ENCODE measurements at places on chromosomes 11 and 22.
A peak's percentile ranks its signal among the peaks of the same experiment; 100 is the strongest.

GRCh38 chr11:123056835-123057491 lies 5.0 kb downstream of the HSPA8 start:
- DNase-seq, result no peak

- DNase-seq, result peak; percentile 21
Observed at GRCh38 chr11:11450744-11451362, 97.8 kb upstream of the CSNK2A3 start.

DNA sequence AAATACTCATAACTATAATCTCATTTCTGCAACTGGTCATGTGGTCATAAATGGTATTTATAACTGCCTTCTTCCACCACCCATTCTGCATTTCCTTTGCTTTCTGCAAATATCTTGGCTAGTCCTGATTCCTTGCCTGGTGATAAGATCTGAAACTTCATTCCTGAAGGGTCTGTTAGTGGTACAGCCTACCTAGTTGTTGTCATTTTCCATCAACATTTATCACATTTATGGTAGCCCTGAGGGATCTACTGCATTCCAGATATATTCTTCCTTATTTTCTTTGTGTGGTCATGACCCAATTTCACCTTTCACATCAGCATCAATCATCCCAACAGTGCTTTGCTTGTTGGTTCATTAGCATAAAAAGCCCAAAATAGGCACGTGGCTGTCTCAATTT lies 50.1 kb downstream of the DDX6 start:
- DNase-seq, result no peak

DNA sequence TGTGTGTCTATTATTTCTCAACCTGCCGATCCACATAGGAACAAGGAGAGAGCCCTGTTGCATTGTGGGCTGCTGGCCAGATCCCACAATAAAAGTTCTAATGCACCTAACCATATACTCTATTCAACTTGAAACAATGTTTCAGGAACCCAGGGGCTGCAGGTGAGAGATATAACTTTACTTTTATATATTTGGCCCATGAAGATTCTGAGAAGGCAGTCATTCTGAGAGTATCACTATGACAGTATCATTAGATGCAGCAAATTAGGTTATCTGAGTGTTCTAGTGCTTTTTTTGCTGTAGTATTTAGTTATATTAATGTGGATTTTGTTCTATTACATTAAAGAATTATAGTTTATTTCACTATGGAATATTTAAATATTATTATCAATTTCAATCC lies 655.1 kb upstream of the ARHGAP42 start:
- no peak for DNase-seq

- DNase-seq, result no peak
Observed at GRCh38 chr11:27672836-27673464, 27.3 kb downstream of the BDNF start.

- DNase-seq, result no peak
Observed at GRCh38 chr22:37708580-37709444, 12.0 kb downstream of the TRIOBP start.

- DNase-seq, result peak; percentile 58
Observed at GRCh38 chr22:37544955-37545702, 15.2 kb upstream of the CDC42EP1 start.

DNA sequence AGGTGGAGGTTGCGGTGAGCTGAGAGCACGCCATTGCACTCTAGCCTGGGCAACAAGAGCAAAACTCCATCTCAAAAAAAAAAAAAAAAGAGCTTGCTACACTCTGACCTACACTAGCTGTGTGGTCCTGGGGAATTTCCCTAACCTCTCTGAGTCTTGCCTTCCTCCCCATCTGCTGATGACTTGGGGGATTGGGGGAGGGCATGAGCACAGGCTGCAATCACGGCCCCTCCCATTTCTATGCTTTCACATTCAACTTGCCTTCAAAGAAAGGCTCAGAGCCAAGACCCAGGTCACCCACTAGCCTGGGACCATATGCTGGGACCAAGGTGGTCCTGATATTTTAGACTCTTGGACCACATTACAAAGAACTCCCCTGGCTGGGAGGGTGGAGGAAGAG lies 39.8 kb upstream of the TEF start:
- no peak for DNase-seq

DNA sequence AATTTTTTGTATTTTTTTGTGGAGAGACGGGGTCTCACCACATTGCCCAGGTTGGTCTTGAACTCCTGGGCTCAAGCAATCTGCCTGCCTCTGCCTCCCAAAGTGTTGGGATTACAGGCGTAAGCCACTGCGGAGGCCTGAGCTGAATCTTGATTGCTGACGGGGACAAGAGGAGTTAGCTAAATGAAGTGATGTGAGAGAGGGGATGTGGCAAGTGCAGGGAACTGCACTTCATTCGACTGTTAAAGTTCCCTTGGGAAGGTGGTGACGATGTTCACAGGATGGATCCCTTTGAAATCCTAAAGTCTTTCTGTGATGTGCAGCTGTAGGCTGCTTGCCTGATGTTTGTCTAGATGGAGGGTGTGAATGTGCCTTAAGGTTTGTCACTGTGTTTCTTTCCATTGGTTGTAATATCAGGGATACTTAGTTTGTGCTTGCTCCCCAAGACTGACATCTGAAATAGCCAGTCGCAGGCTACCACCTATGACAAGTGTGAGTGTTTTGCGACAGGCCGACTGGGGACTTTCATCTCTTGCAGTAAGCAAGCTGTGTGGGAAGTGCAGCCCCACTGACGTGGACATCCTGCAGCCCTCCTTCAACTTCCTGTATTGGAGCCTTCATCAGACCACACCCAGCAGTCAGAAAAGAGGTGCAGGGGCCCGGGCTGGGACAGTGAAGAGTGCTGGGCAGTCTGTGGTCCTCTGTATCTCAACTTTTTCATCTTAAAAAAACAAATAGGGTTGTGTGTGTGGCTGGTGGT lies 19.6 kb upstream of the CCDC134 start:
- DNase-seq, result no peak

DNA sequence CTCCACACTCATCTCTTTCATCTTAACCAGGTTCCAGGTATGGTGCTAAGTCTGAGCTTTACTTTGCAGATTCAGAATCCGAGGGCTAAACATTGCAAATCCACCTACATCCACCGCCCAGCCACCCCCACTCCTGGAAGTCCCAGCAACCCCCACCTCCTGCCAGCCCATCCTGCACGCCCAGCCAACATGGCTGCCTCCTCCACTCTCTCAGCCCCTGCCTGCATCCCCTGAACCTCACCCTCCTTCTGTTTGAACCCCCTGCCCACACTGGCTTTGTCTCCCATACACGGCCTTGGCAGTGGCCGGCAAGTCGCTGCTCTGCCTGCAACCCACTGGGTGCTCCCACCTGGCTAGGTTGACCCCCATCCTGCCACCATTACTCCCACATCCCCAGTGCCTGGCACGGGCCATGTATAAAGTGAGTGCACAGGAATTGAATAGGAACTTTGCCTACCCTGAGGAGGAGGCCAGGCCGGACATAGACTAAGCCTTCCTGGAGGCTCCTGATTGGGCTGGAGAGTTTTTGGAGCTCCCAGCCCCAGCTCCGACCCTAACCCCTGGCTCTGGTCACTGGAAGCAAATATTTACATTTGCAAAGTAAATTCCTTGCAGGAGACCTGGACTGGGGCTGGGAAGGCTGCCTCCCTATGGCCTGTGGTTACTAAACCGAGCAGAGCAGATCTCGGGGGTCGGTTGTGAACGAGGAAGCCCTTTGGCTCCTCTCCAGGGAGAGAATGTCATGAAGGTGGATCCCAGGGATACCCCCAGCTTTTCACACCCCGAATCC lies 14.4 kb downstream of the EMID1 start:
- no peak for DNase-seq

- DNase-seq, result no peak
Observed at GRCh38 chr22:21703684-21704316, 31.8 kb downstream of the YPEL1 start.

GRCh38 chr11:8838248-8838647 lies 72.7 kb upstream of the AKIP1 start:
- DNase-seq, result no peak

- DNase-seq, result no peak
Observed at GRCh38 chr11:117490911-117491310, 163.3 kb downstream of the CEP164 start.

DNA sequence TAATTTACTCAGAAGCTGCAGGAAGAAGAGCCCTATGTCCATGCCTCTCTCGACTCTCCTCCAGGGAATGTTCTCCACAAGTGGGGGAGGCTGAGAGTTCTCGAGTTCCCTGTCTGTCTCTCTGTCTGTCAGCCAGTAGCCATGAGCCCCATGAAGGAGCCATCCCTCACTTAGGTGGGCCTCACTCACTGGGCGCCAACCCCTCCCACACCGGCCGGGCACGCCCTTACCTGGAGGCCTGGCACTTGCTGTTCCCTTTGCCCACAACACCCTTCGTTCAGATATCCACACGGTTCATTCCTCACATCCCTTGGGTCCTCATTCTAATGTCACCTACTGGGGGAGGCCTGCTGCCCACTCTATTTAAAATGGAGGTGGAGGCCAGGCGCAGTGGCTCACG lies 14.2 kb upstream of the IL10RA start:
- no peak for DNase-seq

GRCh38 chr22:37943136-37943824 lies 10.1 kb downstream of the C22orf23 start:
- no peak for DNase-seq

DNA sequence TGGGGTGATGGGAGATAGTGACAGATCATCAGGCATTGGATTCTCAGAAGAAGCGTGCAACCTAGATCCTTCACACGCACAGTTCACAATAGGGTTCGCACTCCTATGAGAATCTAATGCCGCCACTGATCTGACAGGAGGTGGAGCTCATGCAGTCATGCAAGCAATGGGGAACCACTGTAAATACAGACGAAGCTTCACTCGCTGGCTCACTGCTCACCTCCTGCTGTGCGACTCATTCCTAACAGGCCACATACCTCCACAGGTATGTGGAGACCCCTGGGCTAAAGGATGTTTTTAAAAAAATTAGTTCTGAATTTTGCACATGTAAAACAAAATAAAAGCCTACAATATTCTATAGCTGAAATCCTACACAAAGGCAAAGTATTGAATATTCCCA lies 20.5 kb upstream of the TEAD1 start:
- no peak for DNase-seq

DNA sequence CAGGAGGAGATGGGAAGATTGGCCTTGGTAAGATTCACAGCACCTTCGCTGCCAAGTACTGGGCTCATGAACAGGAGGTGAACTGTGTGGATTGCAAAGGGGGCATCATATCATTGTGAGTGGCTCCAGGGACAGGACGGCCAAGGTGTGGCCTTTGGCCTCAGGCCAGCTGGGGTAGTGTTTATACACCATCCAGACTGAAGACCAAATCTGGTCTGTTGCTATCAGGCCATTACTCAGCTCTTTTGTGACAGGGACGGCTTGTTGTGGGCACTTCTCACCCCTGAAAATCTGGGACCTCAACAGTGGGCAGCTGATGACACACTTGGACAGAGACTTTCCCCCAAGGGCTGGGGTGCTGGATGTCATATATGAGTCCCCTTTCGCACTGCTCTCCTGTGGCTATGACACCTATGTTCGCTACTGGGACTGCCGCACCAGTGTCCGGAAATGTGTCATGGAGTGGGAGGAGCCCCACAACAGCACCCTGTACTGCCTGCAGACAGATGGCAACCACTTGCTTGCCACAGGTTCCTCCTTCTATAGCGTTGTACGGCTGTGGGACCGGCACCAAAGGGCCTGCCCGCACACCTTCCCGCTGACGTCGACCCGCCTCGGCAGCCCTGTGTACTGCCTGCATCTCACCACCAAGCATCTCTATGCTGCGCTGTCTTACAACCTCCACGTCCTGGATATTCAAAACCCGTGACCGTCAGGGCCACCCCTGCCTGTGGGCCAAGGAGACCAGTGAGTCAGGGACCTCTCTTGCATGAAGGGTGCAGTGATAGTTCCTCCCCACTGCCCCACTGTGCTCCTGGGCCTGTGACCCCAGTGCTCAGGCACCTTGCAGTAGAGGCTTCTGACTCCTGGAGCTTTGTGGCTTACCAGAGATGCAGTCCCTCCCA lies 83.6 kb downstream of the BCR start:
- no peak for DNase-seq

DNA sequence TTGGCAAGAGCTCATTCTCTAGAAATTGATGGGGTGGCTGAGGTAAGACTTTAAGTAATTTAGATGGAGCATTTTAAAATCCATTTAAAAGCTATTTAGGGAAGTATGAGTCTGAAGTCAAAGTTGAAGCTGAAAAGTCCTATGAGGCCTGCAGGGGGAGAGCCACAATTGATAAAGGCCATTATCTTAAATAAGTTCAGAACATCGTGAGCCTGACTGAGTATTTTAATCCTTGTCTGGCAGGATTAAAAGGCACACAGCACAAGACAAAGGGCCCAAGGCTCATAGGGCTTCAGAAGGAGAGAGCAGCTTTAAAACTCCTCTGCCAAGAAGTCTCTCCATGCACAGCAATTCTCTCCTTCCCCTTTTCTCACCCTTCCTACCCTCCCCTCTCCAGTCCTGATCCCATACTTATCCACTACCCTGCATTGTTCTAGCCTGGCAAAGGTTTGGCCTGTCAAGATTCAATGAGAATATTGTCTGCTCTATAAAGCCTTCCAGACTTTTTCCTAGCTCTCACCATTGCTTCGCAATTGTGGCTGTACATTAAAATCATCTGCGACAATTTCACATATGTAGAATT lies 1312.9 kb downstream of the FAM181B start:
- no peak for DNase-seq

DNA sequence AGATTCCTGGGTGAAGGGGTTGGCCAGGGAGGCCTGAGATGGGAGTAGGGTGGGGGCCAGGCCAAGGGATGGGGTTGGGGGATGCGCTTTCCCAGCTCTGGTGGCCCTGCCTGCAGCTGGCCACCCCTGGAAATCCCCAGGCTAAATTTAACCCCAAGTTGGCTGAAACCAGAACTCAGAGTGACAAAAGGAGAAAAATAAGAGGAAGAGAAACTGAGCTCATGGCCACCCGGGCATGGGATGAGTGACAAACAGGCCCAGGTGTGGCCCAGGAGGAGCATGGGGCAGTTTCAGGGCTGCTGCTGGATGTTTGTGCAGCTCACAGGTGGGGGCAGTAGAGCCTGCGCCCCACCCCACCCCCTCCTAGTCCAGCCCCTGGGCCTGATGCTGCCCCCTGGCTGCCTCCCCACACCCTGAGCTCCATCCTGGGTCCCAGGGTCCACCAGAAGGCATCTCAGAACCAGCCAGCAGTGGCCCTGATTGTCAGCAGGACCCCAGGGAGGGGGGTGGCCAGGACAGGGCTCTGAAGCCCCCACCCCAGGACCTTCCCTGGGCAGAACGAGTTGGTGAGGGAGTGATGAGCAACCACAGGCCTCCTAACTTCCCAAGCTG lies 48.0 kb downstream of the IGLL5 start:
- no peak for DNase-seq

DNA sequence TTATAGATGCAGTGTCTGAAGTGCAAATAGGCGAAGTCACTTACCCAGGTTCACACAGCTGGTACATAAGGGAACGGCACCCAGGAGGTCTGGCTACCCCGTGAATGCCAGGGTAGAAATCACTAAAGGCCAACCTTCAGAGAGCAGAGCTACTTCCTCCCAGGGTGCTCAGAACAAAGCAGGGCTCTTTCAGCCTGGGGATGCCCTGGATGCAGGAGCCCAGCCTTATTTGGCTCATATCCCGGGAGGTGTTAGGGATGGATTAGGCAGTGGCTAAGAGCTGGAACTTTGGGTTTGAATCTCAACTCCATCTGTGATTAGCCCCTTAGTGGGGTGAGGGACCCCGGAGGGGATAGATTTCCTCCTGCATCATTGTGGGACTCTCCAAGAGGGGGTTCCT lies 33.1 kb upstream of the ASPHD2 start:
- no peak for DNase-seq

- DNase-seq, result no peak
Observed at GRCh38 chr11:128607819-128608218, 20.5 kb upstream of the ETS1 start.

- DNase-seq, result no peak
Observed at GRCh38 chr22:49637255-49637760, 190.4 kb downstream of the BRD1 start.

GRCh38 chr22:46812788-46813187 lies 50.3 kb downstream of the TBC1D22A start:
- DNase-seq, result no peak
